Adipocyte (in vitro differentiated cells): ENCODE measurements at places on chromosomes 1 and 21.

GRCh38 chr1:104084380-104084779, 334.7 kb downstream of the AMY1C start:
- DNase-seq: no peak

GRCh38 chr1:201665036-201665435, 126.1 kb downstream of the NAV1 start:
- DNase-seq: no peak

- DNase-seq: peak; percentile 21
Observed at GRCh38 chr1:188089461-188089860, 1260.7 kb downstream of the PLA2G4A start.

DNA sequence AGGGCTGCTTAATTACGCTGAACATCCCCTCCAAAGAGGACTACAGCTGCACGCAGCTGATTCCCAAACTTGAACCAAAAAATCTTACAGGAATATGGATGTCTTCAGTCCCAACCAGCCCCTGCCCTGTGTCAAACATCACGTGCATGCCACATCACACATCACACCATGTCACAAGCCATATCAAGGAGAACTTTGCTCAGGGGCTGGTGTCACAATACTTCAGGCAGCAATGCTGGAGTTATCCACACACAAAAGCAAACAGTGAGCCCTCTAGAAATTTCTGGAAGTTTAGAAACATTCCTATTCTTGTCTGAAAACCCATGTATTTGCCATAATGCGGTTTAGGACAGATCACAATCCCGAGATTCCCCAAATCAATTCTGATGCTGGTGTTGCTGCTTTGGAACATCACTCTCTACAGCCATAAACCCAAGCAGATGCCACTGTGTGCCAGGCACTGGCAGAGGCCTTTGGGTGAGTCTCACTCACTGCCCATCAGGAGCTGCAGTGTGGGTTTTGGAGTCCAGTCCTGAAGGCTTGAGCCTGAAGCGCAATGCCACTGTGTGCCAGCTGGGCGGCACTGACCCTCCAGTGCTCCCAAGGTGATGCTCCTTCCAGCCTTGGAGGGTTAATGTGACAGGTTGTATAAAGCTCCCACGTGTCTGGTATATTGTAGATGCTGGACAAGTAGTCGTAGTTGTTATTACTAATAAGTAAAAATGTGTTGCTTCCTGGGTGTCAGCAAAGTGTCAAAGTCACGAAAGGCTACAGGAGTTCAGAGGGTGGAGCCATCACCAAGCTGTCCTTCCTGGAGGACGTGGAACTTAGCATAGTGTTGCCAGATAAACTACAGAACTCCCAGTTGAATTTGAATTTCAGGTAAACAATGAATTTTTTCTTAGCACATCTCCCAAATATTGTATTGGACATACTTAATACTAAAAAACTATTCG, 20.1 kb upstream of the EFNA1 start:
- DNase-seq: no peak

GRCh38 chr1:167499664-167500101, 18.6 kb downstream of the CD247 start:
- DNase-seq: no peak

- DNase-seq: no peak
Observed at GRCh38 chr1:202857136-202857610, 31.8 kb downstream of the RABIF start.

DNA sequence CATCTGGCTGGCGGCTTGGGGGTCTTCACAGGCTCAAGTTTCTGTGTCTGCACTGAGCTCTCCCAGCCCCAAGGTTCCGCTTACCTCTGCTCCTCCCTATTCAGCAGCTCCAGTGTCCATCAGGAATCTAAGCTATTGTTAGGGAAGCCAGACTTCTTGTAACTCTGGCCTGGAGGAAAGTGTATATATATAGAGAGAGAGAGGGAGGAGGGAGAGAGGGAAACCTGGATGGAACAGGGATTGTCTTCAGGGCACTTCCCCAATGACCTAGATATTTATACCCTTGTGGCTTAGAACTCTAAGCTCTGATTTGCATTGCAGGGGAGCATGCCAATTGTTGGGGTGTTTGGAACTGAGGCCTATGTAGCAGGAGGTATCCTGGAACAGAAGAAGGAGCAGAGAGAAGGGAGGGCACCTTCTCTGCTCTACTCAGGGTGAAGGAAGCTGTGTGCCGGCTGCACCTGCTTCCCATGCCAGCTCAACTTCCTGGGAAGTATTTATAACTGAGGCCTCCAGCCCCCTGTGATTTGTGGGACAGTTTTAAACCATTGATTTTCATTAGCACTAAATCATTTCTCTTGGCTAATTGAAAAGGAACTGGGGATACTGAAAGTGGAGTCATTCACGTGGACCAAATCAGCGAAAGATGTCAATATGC, 70.9 kb downstream of the NAV1 start:
- no peak for DNase-seq

- no peak for DNase-seq
Observed at GRCh38 chr1:33726274-33726804, 137.5 kb upstream of the HMGB4 start.

GRCh38 chr21:34280389-34280795, 83.4 kb upstream of the KCNE2 start:
- DNase-seq: peak; percentile 54

- no peak for DNase-seq
Observed at GRCh38 chr1:224329484-224329841, 509 bp downstream of the NVL start.

GRCh38 chr1:44698138-44698537, 23.6 kb downstream of the ARMH1 start:
- DNase-seq: no peak

GRCh38 chr21:15060543-15061175, 4.1 kb downstream of the NRIP1 start:
- peak; percentile 53 for DNase-seq

- DNase-seq: peak; percentile 82
Observed at GRCh38 chr1:226938903-226939437, 1.1 kb upstream of the COQ8A start.

DNA sequence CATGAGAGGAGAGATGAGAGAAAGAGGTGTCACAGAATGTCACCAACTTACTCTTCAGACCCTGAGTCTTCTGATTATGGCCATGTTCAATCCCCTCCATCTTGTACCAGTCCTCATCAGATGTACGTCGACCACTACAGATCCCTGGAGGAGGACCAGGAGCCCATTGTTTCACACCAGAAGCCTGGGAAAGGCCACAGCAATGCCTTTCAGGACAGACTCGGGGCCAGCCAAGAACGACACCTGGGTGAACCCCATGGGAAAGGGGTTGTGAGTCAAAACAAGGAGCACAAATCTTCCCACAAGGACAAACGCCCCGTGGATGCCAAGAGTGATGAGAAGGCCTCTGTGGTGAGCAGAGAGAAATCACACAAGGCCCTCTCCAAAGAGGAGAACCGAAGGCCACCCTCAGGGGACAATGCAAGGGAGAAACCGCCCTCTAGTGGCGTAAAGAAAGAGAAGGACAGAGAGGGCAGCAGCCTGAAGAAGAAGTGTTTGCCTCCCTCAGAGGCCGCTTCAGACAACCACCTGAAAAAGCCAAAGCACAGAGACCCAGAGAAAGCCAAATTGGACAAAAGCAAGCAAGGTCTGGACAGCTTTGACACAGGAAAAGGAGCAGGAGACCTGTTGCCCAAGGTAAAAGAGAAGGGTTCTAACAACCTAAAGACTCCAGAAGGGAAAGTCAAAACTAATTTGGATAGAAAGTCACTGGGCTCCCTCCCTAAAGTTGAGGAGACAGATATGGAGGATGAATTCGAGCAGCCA, 8.0 kb downstream of the ELOA start:
- DNase-seq: peak; percentile 63

DNA sequence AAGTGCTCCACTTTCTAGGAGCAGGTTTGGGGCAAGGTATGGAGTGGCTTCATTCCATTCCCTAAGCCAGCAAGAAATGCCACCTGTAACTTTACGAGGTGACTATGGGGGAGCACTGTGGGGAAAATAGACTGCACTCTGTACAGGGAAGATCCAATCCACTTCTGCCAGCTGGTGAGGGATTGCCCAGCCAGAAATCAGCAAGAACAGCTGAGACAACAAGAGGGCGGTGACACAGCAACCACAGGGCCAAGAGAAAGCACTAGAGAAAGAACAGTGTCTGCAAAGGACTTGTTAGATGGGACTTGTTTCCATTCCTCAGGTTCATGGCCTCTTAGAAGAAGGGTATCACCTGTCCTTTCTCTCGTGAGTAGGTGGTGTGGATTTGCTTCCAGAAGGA, 19.6 kb downstream of the CAPN8 start:
- no peak for DNase-seq

DNA sequence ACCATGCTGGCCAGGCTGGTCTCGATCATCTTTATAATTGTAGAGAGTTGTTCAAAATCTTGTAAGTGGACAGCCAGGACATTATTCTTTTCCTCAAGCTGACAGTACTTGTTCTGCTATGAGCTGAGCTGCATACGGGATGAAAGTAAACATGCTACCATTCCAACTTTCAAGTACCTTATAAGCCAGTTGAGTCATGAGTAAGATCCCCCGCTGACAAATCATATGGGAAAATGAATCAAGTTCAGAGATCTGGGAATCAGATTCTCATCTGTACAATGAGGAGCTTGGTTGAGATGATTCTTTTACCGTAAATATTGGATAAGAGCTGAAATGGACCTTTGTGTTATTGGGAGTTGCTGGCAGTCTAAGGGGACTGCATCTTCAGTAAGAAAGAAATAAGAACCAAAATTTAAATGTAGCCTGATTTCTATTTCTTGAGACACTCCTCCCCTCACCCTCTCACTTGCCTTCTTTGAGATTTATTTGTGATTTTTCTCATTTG, 62.7 kb downstream of the CENPF start:
- DNase-seq: no peak

GRCh38 chr1:167714439-167715156, 7.2 kb upstream of the MPZL1 start:
- peak; percentile 87 for DNase-seq

- DNase-seq: peak; percentile 12
Observed at GRCh38 chr1:79792219-79792930, 785.8 kb upstream of the ADGRL4 start.

GRCh38 chr21:27306206-27306605, 339.3 kb upstream of the ADAMTS5 start:
- no peak for DNase-seq

DNA sequence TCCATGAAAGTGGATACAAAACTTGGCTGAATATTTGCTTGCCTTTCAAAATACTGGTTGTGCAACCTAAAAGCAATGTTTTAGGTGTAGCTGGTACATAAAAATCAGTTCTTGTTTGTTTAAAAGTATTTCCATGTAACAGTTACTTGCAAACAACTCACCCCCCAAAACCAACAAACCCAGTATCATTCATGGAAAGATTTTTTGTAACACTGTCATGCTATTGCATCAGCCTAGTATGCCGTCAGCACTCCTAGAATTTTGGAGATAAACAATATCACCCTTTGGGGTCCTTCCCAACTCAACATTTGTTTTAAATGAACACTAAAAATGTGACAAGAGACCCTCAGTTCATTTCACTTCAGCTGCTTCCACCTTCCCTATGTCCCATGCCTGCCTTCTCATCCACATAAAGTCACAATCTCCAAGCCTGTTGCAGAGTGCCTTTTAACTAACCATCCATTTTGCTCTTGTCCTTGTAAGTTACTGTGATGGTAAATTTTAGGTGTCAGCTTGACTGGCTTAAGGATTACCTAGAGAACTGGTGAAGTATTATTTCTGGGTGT, 425.3 kb downstream of the DUSP10 start:
- DNase-seq: peak; percentile 92

GRCh38 chr1:79899914-79900313, 893.4 kb upstream of the ADGRL4 start:
- peak; percentile 79 for DNase-seq

GRCh38 chr1:22750685-22751051, 40.0 kb downstream of the EPHB2 start:
- no peak for DNase-seq

DNA sequence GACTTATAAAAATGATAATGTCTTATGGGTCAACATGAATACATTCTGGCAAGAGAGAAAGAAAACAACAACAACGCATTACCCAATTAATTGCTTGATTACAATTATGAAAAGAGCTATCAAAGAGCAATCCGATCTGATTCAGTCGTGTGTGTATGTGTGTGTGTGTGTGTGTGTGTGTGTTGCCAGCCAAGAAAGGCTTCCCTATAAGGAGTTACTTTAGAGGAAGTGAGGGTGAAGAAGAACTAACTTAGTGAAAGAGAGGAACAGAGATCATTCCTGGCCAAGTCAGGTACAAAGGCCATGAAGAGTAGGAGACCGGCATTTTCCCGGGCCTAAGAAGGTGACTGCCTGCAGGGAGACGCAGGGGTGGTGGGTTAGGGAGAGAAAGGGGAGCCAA, 9.4 kb downstream of the TMEM35B start:
- DNase-seq: no peak

GRCh38 chr21:35217504-35218060, 168.5 kb upstream of the RUNX1 start:
- peak; percentile 71 for DNase-seq

GRCh38 chr1:3034728-3035562, 13.7 kb downstream of the ACTRT2 start:
- no peak for DNase-seq

DNA sequence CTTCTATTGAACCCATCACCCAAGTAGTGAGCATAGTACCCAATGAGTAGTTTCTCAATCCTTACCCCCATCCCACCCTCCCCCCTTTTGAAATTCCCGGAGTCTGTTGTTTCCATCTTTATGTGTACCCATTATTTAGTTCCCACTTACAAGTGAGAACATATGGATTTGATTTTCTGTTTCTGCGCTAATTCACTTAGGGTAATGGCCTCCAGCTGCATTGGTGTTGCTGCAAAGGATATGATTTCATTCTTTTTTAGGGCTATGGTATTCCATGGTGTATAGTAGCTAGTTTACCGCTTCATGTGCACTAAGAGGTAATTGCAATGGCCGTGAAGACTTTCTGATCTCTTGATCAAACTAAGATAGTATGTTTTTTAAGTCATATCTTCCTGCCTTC, 107.5 kb upstream of the SERTAD4 start:
- peak; percentile 60 for DNase-seq

GRCh38 chr1:229950020-229950419, 117.0 kb upstream of the GALNT2 start:
- no peak for DNase-seq

DNA sequence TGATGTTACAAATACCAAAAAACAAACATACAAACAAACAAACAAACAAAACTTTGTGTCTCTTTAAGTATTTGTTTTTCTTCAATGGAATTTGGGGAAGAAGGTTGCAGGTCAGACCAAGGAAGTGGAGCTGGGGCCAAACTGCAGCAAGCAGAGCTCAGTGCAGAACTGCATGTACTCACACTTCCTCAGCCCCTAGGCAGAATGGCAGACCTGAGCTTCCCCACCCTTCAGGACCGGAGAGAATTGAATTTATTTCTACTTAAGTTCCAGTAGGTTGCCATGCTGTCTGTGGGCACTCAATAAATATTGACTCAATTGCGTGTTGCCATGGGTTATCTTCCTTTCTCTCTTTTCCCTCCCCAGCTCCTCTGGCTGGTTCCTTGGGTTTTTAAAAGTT, 173.6 kb downstream of the PTGER3 start:
- peak; percentile 34 for DNase-seq

GRCh38 chr1:36953061-36953460, 81.3 kb downstream of the GRIK3 start:
- DNase-seq: no peak

DNA sequence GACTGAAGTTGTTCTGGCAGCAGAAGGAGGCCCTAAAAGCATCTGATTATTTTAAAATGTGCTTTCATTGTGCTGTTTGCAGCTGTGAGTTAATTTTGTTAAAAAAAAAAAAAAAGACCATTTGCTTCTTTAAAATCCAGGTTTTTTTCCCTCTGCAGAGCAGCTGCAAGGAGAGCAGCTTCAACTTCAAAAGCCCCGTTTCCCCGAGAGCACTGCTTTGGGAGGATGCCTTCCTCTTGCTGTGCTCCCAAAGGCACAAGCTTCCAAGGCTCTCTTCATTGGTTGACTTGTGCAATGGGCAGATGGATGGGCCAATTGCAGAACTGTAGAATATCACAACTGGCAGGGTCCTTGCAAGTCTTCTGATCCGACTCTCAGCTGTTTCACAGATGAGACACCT, 459.2 kb upstream of the PKN2 start:
- no peak for DNase-seq
